ENCODE measurements at places on chromosomes 13 and 19.

DNA sequence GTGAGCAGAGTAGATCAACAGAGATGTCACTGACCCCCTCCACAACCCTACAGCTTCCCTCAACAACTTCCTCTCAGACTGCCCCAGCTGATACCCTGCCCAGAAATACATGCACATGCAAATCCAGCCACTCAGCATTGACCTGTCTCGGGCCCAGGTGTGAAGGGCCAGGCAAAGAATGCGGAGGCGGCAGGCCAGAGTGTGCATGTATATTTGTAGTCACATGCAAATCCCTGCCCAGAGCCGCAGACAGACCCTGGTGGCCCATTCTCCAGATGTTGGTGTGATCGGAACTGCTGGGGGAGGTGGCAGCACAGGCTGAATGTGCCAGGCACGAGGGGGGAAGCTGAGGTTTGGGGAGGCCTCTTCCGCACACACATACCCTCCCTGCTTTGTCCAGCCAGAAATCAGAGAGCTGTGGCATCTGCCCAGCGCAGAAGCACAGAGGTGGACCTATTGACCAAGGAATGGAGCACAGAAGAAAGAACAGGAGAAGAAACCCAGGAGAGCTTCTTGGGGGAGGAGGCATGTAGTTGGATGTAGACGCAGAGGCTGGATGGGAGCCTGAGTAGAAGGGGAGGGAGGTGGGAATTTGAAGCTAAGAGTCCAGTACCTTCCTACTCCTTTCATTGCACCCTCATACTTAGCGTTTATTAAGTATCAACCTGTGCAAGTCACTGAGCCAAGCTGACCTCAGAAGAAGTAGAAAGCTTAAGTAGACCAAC, 14.4 kb downstream of the MEF2B start:
- DNase-seq, result no peak

DNA sequence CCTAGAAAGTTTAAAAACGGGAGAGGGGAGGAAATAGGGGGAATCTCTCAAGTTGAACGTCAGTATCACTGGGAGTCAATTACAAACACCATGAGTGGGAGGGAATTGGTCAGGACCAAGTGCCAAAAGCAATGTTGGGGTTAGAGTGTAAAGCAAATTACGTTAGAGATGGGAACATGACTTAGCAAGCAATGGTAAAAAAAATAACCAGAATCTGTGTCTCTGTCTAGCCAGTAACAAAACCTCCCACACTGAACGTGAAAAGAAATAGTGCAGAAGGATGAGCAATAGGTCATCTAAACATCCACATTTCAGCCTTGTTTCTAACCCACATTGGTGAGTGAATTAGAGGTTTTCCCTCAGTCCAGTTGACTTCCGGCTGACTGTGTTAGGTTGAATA, 242.2 kb downstream of the COG6 start:
- no peak for DNase-seq

DNA sequence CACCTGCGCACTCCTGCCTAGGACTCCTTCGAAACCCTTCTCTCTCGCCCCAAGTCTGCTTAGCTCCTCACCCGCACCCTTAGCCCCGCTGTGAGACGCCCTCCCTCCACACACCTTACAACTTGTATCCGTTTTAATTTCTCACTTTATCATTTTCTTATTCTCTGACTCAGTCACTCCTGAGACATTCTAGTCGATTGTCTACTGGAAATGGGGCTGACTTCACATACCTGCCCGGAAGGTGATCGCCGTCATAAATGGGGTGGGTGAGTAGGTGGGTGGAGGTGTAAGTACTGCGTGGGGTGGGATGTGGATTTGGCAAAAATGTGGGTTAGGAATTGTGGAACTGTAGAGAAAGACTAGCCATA, 714 bp downstream of the NDFIP2 start:
- DNase-seq, result peak; percentile 9

DNA sequence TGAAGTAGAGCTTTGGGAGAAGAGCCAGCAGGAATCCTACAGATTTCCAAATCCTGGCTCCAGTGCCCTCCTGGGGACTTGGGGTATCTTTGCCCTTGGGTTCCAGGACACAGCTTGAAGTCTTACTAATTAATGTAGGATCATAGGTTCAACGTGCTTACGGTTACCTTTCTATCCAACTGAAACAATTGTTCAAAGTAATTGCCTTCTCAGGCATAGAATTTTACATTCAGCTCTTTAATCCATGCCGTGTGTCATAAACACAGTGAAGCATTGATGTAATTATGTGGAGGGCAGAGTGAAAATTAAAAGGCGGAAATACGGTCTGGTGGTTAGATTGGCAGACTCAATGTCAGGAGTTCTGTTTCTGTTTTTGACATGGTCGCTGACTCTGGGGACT, 170.4 kb downstream of the COG6 start:
- DNase-seq, result no peak

GRCh38 chr19:48614436-48615230, at the start of gene FAM83E:
TSS of gene FAM83E (minus strand) at chr19:48615076. CDS start at chr19:48613372, 1,704 bp downstream.
- no peak for DNase-seq

DNA sequence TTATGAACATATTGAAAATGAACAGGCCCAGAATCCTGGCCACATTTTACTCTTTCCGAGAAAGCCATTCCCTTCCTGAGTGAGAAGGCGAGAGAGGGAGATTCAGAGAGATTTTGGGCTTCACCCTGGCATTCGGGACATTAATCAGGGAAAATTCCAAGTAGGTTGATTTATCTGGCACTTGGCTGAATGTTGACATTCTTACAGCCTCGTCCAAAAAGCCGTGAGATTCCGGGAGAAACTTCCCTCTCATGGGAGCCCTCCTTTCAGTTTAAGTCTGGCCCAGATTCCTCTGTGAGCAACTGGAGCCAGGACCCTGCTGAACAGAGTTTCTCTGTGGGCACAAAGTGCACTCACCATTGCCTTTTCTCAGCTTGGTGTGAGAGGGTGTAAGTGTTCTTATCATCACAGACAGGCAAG, 129.2 kb upstream of the PEG3 start:
- DNase-seq, result no peak

DNA sequence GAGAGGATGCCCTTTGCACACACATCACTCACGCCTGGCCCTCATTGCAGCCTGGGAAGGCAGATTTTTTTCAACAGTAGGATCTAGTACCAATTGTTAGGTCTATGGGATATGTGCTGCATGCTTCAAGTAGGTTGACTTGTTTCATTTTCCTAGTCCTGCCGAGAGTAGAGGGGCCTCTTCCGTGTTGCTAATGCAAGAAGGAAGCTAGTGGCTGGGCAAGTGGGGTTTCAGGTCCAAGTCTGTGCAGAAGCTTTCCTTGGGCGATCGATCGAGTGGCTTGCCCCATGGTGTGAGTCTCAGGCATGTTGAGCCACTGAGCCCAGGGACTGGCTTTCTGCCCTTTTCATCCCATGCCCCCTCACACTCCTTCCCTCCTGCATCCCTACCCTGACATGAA, 13.7 kb downstream of the ILF3 start:
- no peak for DNase-seq

DNA sequence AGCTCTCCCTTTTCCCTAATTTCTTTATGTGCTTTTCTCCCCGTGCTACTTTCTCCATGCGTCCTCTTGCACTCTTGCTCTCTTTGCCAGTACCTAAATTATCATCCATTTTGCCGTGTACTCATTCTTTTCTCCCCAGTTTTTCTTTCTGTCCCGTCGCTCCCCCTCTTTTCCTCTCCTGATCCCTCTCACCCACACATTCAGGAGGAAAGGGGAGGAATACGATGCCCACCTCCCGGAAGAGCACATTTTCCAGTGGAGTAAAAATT, 821 bp downstream of the ZNF616 start:
- no peak for DNase-seq

GRCh38 chr19:51903192-51903591, 1.6 kb downstream of the ZNF649 start:
- DNase-seq, result no peak

GRCh38 chr19:51469162-51469561, 9.2 kb upstream of the CEACAM18 start:
- DNase-seq, result no peak

GRCh38 chr13:91557328-91558090, 159.1 kb downstream of the GPC5 start:
- DNase-seq, result no peak

GRCh38 chr19:45496349-45496953, 396 bp downstream of the RTN2 start:
- DNase-seq, result no peak

DNA sequence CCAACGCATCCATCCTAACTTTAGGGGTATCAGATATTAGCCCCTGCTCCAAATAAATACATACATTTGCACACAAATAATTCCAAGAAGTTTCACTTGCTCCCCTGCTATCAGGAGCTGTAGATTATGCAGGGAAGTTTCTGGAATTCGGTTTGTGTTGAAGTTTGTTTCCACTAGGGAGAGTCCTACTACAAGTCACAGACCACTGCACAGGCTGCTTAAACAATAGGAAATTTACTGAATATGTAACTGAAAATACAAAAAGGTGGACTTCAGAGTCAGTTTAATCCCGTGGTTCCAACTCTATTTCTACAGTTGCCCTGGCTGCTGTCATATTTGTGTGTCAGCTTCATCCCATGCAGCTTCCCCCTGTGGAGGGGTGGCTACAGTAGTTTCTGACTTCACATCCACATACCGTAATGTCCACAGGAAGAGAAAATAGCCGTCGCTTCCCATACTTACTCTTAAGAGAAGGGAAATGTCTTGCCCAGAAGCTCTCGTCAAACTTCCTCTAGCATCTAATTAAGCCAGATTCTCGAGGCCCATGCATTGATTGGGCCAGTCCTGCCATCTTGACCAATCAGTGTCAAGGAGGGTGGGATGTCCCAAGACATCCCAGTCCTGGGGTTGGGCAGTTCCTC, 286.6 kb downstream of the COG6 start:
- DNase-seq, result no peak

GRCh38 chr13:41491436-41491835, 34.1 kb downstream of the RGCC start:
- DNase-seq, result no peak

- no peak for DNase-seq
These were observed 94.5 kb downstream of the ARHGEF7 start for GRCh38 chr13:111209613-111210012.

DNA sequence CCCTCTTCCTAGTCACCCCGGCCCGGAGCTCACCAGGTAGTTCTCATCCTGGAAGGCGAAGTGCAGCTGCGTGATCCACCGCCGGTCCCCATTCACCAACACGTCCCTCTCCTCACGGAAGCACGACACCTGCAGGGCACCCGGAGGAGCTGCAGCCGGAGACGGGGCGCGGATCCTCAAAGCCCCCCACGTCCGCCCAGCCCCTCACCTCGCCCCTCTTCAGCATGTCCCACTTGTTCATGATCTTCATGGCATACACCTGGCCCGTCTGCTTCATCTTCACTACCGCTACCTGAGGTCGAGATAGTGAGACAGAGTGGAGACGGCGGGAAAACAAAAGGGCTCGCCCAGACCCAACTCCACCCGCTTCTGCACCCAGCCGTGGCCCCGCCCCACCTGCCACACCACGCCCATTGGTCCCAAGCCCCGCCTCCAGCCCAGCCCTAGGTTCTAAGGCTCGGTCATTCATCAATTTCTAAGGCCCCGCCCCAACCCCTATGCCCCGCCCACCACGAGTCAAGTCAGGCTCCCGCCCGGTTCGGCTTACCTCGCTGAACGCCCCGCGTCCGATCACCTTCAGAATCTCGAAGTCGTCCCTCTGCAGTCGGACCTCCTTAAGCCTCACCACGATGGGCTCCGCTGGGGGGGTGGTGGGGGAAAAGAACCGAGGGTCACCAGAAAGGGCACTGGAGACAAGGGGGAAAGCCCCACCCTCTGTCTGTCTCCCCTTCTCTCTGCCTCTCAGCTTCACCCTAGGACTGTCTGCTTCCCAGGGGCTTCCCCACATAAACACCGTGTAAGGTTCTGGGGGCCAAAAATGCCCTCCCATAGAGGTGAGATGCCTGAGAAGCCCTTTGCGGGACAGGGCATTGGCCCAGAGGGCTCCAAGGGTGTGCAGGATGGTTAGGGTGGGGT, 2.8 kb downstream of the DMPK start:
- peak; percentile 61 for DNase-seq

DNA sequence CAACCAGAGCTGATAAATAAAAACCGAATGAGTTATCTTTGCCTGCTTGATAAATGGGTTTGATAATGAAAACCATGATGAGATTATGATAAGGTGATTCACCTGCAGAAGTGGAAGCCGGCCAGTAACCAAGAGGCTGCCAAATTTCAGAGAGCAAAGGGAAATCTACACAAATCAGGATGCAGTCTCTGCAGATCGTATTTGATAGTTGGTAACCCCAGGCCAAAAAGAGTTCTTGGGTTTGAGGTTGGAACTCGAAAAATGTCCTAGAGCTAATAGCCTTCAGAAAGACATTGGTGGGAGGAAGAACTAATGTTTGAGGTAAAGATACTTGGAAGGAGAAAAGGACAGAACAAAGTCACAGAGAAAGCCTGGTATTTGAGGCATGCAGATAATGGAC, 9.6 kb upstream of the LATS2 start:
- no peak for DNase-seq

DNA sequence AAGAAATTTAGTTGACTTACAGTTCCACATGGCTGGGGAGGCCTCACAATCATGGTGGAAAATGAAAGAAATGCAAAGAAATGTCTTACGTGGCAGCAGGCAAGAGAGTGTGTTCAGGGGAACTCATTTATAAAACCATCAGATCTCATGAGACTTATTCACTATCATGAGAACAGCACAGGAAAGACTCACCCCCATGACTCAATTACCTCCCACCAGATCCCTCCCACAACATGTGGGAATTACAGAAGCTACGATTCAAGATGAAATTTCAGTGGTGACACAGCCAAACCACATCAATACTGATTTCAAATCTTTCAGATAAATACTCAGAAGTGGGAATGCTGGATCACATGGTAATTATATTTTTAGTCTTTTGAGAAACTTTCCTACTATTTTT, 1357.9 kb downstream of the SLITRK5 start:
- no peak for DNase-seq

DNA sequence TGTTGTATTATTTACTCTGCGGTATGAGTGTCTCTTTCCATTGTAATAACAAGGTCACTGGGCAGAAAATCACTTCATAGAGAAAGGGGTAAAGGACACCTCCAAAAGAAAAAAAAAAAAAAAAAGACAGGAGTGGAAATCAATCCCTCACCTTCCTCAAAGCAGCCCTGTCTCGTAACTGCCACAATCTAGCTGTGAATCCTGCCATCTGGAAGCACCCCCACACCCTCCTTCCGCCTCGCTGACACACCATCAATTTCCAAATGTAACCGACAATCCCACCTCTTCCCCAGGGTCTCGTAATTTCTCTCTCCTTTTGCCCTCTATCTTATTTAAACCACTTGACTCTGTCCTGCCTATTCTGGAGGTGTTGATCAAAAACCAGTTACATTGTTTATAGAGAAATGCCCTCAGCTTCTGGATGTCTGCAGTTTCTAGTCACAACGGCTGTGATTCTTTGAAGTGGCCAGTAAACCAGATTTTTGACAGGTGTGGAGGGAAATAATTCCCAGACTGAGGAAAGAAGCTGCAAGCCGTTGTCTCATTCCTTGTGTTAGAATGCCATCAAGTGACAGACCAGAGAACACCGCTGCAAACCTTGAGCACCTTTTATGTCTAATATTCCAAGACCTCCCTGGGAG, 9.1 kb upstream of the POP4 start:
- DNase-seq, result no peak

DNA sequence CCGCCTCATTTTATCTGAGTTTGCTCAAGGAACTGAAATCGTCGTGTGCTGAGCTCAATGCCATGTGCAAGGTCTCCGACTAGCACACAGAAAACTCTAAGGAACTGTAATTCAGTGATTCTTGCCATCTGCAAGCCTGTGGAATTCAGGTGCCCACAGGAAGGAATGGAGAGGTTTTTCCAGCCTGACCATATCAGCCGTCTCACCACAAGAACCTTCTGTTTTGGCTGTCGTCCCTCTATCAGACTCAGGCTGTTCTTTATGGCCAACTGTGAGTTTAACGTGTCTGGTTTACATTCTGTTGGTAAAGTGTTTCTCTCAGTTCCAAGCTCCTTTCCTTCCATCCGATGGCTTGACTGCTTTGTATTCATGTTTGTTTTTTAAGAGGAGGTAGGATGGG, 293.5 kb downstream of the SPRY2 start:
- no peak for DNase-seq

Measured in stimulated activated CD8-positive, alpha-beta memory T cell treated with anti-CD3 and anti-CD28 coated beads, Interleukin-7, amount 100 ng/mL, for 1 hour (primary cell).